ENCODE measurements at places on chromosomes 2 and 18.

- DNase-seq: no peak
These were observed 117.0 kb upstream of the TWIST2 start for GRCh38 chr2:238730881-238731280.

DNA sequence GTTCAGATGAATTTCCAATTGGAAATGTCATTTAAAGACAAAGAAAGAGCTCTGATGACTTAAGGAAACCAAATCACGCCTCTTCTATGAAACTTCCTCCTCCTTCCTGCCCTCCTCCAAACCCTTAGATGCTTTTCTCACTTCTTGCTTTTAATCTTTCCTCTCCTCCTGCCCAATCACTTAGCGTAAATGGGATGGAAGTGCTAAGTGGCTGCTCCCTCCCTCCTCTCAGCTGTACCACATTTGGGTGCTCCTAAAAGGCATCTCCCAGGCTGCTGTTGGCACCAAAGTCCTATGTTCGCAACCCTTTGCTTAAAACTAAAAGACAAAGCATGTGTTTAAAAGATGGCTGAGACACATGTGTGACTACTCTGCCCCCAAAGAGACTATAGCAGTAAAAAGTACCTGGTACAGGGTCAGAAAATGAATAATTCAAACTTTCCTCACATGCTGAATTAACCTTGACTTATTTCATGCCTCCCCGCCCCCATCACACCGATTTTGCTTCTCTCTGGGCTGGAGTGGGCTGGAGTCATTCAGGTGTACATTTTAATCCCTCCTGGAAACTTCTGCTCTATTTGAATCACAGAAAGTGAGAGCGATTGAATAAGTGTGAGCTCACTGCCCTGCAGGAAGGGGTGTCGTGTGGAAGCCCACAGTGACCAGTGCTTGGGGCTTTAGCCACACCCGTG, 59.2 kb upstream of the KLF7 start:
- no peak for DNase-seq

DNA sequence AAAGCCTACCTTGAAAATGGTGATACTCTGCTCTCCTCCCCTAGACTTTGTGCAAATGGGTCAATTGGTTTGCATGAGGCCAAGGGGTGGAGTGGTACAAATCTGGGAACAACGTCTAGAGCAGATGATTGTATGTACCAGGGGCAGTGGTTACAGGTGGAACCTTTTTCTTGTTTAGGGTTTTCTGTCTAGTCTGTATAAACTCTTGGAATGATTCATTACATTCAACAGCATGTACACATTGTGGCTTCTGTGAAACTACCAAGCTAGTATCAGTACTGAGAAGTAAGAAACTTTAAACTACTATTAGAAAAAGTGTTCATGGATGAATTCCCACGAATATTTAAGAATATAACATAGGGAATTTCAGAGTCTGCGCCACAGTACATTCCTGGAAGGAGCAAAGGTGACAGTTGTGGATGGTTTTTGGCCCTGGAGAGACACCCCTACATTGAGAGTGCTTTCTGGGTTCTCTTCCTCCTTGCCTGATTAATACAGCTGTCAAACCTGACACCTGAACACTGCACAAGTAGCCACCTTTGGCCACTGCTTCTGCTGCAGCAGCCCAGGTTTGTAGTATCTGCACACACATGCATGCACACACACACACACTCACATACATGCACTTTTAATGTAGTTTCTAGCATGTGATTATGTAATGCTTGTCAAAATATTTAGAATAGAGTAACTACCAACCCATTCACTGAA, 30.0 kb downstream of the CFAP221 start:
- DNase-seq: no peak

- DNase-seq: no peak
These were observed 98.4 kb downstream of the PLEKHM3 start for GRCh38 chr2:207926989-207927300.

DNA sequence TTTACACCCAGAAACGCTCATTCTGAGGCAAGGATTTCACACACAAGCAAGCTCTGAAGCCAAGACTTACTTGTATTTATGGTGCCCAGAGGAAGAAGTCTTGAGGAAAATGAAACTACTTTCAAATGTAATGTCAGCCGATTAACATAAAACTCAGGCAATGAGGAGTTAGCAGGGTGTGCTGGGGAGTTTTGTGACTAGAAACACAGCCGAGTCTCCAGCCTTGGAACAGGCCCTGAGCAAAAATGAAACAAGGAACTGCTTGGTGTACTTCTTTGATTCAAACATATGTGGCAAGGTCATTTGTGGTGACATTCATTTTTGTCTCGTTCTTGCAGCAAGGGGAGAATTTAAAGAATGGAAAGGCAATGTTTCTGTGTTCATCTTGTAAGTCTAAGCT, 4.5 kb downstream of the DYTN start:
- DNase-seq: no peak

- no peak for DNase-seq
These were observed 91.8 kb downstream of the METTL8 start for GRCh38 chr2:171342067-171342413.

DNA sequence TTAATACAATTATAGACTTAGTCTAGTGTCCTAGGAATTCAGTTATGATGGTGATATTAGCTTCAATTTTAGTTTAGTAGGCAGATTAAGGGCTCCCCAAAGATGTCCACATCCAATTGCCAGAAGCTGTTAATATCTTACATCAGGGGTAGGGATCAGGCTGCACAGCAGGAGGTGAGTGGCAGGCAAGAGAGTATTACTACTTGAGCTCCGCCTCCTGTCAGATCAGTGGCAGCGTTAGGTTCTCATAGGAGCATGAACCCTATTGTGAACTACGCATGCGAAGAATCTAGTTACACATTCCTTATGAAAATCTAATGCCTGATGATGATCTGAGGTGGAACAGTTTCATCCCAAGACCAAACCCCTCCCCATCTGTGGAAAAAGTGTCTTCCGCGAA, 54.9 kb downstream of the NYAP2 start:
- no peak for DNase-seq

DNA sequence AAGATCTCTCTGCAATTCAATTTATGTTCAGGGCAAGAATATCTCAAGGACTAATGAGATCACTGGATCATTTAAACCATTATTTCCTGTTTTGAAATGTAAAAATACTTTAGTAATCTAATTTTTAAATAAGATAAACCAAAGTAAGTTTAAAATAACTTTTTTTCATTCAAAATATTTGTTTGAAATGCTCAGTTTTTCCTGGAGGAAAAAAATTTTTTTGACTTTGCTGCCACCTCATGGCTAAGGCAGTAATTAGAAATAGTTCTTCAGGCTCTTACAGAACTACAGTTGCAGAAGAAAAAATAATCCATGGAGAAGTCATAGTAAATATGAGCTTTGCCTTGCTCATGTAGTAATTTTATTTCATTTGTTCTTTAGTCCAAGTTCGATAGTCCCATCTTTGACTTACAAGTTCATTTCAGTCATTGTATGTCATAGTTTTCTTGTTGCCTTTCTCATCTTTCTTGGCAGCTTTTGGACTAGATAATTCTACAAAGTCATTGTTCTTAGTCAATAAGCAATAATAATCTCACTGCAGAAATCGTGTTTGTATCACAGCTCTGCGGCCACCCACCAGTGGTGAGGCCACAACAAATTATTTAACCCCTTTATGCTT, 127.4 kb downstream of the DPP4 start:
- DNase-seq: peak; percentile 3

GRCh38 chr2:11343650-11344341, 640 bp downstream of the ROCK2 start:
- DNase-seq: no peak

DNA sequence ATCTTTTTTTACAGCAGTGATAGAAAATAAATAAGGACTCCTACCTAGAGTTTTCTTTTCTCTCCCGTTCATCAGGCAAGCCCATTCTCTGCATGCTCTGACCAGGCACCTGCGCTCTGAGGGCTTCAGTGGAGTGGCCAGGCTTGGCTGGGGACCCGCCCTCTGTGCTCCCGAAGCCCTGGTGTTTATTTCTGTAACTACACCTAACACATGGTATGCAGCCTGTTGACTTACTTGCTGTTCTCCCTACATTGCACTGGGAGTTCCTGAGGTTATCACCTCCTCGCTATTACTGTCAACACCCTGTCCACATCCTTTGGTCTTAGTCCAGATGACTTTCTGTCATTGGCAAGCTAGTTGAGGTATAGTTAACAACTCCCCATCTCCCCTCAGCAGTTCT, 317.7 kb downstream of the LPIN1 start:
- no peak for DNase-seq

DNA sequence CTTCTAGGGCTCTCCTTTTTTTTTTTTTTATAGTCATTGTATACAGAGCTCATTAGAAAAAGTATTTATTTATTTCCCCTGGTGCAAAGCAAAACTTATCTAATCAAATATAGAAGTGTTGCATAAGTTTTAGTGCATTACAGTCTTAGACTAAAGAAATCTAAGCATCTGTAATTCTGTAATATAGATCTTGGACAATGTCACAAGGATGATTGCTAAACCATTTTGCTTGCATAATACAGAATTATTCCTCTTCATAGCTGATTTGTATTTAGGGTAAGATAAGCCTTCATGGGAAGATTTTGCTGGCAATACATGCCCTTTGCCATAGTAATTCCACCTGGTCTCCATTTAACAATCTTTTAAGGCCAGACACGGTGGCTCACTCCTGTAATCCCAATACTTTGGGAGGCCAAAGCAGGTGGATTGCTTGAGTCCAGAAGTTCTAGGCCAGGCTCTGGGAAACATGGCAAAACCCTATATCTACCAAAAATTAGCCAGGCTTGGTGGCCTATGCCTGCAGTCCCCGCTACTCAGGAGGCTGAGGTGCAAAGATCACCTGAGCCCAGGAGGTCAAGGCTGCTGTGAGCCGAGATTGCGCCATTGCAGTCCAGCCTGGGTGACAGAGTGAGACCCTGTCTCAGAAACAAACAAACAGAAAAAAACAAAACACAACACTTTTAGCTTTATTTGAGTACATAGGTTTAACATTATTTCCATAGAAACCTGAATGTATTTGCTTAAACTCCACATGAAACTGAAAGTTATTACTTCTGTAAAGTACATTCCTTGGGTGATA, 2.2 kb upstream of the ACADL start:
- no peak for DNase-seq

- DNase-seq: no peak
These were observed 894.7 kb downstream of the TMEM182 start for GRCh38 chr2:103656558-103656957.

- peak; percentile 27 for DNase-seq
These were observed 271.3 kb downstream of the KCNS3 start for GRCh38 chr2:18149660-18150246.

DNA sequence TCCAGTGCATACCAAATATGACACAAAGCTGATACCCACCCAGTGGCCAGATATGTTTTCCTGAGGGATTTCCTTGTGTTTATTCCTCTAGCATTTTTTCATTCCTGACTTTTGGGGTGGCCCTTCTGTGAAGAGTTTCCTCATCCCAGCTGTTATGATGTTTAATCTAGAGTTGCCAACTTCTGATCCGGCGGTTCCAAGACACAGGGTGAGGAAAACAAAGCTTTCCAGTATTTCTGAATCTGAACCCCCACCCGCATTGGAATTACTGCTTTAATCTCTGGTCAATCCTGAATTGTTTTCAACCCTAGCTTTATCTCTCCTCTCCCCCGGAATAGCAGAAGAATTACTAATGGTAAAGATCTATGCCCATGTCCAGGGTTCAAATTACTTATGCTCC, 39.2 kb upstream of the PNPT1 start:
- DNase-seq: no peak

GRCh38 chr2:42823744-42824453, 31.5 kb upstream of the HAAO start:
- no peak for DNase-seq

- DNase-seq: no peak
These were observed 20.4 kb upstream of the CABLES1 start for GRCh38 chr18:23114911-23115310.

DNA sequence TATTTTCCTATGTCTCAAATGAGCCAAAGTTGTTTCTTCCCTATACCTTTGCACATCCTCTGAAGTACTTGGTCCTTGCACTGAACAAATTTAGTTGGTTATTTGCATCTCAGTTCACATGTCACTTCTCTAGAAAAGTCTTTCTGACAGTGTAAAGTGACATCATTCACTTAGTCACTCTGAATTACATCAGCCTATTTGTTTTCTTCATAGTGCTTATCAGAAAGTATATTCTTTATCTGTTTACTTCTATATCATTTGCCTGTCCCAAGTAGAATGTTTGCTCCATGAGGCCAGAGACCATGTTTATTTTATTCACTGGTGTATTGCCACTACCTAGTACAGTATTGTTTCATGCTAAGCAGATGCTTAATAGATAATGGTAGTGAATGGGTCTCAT, 173.7 kb downstream of the HNMT start:
- DNase-seq: no peak

GRCh38 chr2:204673877-204674276, 128.6 kb downstream of the PARD3B start:
- DNase-seq: no peak

GRCh38 chr2:158777077-158777476, 18.0 kb upstream of the DAPL1 start:
- no peak for DNase-seq

DNA sequence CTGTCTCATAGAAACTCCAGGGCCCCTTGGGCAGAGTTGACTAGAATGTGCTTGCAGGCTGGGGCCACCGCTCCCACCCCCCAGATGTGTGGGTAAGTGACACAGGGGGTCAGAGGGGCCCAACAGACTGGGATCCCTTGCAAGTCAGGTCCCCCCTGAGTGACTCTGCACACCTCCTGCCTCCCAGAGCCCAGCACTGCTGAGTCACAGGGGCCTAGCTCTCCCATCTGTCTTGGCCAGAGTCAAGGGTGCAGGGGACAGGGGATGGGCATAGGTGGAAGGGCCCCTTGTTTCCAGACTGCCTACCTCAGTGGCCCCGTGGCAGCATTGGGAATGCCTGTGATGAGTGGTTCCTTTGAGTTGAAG, 11.4 kb downstream of the SH2D6 start:
- DNase-seq: no peak

DNA sequence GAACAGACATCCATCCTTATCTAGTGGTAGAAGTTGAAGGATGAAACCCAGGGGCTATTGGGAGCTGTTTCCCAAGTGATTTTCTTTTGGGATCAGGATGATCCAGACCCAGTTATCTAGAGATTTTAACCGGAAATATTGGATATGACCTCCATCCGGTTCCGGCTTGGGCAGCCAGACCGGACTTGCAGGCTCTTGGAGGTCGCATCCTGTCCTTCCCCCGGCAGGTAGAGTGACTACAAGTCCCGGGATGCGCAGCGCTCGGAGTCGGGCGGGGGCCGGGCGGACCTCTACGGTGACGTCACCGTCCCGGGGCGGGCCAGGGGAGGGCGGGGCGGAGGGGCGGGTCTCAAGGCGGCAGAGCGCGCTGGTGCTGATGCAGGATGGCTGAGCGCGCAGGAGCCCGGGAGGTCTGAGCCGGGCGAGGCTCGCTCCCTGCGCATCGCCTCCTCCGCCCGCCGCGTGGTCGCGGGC, at the start of gene KIF5C:
Gene KIF5C (plus strand): TSS at position 360 of the 474 bp plus-strand sequence. CDS start 391 bp downstream, outside the sequence.
- peak; percentile 34 for DNase-seq

- DNase-seq: no peak
These were observed 283.6 kb downstream of the RBM43 start for GRCh38 chr2:150978053-150978452.
